Fibroblast of skin of right quadriceps (primary cell): ENCODE measurements at places on chromosomes 5 and 9.
A peak's percentile ranks its signal among the peaks of the same experiment; 100 is the strongest.

- no peak for DNase-seq
Measured at GRCh38 chr9:70374962-70375618, 39.4 kb downstream of the KLF9 start.

- peak; percentile 18 for DNase-seq
Measured at GRCh38 chr5:89236900-89237299, 353.9 kb upstream of the MEF2C start.

DNA sequence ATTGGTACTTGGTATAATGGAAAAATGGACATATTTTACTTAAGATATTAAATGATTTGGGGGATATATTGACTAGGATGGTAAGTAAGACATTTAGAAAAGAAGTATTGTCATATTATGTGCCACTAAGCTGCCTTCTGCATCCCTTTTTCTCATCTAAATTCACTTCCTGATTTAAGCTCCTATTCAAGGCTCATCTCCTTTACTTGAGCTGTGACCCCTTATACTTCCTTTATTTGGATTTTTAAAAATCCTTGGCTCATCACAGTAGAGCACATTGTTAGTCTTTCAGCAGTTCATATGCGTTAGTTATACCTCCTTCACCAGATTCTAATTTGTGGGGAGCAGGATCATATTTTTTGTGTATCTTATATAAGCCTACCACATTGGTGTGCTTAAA, 6.6 kb downstream of the COMMD10 start:
- no peak for DNase-seq

DNA sequence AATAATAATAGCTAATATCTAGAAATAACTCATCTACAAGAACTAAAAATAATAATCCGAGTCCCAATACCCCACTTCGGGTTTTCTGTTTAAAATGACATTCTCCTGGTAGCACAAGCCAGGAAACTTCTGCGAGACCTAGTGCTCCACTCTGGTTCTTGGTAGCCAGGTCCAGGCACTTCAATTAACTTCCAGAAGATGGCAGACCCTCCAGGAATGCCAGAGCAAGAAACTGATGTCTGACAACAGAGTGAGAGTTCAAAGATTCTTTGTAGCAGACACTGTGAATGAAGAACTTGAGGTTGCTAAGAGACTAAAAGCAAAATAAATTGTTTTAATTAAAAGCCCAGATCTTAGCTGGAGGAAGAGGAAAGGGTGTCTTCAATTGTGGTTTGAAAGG, 1963.3 kb upstream of the CDH9 start:
- DNase-seq: no peak

DNA sequence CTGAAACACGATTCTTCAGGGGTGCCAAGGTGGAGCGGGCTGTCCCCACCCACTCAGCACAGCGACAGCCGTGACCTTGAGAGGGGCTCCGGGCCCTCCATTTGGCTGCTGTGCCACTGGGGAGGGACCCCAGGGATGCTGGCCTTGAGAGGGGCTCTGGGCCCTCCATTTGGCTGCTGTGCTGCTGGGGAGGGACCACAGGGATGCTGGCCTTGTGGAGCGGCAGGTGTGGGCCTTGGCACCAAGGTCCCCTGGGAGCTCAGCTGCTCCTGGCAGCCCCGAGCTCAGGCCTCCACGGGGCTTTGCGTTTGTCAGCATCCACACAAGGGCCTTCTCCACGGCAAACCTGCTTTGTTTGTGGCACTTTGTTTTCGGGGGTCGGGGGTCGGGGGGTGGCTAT, 137.6 kb upstream of the LPCAT1 start:
- no peak for DNase-seq

DNA sequence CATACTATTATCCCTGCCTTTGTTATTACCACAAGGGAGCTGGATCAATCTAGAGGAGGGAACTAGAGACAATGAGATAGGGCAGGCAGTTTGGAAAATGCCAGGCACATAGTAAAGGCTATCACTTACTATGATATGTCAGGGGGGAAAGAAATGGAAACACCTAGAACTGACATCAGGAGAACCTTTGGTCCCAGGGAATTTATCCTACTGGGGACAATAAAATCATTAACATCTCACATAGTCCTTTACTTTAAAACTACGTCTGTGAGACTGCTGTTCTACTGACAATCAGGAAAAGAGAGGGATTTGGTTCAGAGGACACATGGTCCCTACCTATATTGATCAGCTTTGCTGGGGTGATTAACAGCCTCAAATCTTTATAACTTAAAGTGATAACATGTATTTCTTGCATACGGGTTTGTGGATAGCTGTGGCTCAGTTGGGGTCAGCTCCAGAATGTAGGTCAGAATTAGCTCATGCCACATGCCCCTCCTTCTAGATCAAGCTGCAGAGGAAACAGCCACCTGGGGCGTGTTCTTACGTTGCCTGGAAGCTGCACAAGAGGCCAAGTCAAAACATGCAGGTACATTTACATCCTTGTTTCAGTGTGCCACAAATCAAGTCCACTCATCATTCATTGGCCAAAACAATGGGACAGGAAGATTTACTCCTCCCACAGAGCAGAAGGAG, 43.9 kb upstream of the ALDOB start:
- DNase-seq: no peak

DNA sequence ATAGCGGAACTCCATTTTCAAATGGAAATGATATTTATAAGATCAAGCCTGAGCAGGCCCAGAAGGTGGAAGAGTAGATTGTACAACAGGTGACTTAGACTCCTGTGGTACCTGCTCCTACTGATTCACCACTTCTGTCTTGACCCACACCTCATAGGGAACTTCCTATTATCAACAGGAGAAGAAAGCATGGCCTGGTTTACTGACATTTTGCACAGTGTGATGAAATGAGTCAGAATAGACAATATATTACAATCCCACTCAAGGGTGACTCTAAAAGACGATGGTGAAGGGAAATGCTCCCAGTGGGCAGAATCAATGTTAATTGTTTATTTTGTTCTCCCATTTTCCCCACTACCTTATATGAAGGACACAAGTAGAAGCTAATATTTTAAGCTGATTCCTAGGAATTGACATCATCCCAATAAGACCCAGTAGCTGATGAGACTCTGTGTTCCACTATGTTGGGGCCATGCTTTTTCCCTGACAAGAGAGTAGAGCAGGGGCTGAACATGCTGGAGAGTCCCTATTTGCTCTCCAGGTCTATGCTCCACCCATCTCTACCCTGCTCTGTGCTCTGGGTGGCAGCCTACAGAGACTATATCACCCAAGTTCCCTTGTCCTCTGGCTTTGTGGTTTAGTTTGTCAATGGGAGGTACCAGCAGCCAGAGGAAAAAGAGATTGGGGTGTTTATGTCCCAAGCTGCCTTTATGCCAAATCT, 163.4 kb upstream of the FSTL4 start:
- no peak for DNase-seq

DNA sequence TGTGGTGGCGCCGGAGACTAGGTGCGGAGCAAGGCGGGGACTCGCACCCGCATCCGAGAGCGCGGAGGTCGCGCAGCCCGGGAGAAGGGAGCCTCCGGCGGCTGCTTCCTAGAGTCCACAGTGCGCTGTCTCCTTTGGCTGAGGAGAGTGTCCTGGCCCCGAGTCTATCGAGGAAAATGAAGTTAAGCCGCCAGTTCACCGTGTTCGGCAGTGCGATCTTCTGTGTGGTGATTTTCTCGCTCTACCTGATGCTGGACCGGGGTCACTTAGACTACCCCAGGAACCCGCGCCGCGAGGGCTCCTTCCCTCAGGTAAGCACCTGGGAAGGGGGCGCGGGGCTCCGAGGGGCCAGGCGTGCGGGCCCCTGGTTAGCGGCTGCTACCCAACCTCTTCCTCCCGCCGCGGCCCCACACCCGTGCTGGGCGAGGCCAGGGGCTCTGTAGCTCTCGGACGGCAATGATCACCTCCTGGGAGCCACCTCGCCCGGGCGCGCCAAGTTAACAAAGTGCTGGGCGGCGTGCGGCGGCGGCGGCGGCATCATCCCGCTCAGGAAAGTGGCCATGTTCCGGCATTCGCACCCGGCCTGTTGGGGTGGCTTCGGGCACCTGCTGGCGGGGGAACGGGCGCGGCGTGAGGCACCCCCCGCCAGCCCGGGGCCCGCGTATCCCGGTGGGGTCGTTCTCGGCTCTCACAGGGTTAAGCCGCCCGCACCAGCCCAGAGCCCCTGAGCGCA, 681 bp downstream of the MAN2A1 start:
- peak; percentile 33 for DNase-seq

GRCh38 chr9:20028849-20029231, 240.0 kb upstream of the SLC24A2 start:
- DNase-seq: no peak

DNA sequence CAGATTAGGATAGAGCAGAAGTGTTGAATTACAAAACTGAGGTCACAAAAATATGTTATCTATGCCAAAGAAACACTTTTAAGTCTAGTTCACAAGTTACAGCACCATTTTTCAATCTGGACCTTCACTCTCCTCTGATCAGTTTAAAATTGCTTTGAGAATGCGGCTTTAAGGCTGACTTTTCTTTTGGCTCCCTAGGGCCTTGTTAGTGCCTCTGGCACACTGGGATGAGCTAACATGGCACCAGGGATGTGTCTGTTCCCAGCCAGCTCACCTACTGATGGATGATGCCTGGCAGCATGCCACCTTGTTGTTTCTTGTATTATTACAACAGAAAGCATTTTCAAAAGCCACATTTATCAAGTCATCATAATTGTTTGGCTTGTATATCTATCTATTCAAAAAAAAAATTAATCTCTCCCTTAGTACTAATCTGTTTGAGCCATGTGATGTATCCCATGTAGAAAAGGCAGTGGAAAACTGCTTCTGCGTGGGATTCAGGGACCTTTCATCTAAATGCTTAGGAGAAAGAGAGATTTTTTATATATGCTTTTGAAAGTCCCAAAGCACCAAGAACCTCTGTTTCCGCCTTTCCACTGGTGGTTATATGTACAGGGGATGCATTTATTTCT, 46.6 kb downstream of the ADAMTSL1 start:
- DNase-seq: no peak

DNA sequence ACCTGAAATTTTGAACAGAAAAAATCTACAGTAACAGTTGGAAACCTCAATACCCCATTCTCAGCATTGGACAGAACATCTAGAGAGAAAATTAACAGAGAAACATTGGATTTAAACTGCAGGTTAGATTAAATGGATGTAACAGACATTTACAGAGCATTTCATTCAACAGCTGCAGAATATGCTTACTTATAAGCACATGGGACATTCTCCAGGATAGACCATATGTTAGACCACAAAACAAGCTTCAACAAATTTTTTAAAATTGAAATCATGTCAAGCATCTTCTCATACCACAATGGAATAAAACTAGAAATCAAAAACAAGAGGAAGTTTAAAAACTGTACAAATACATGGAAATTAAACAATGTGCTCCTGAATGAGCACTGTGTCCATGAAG, 316.3 kb downstream of the FAM170A start:
- DNase-seq: no peak

DNA sequence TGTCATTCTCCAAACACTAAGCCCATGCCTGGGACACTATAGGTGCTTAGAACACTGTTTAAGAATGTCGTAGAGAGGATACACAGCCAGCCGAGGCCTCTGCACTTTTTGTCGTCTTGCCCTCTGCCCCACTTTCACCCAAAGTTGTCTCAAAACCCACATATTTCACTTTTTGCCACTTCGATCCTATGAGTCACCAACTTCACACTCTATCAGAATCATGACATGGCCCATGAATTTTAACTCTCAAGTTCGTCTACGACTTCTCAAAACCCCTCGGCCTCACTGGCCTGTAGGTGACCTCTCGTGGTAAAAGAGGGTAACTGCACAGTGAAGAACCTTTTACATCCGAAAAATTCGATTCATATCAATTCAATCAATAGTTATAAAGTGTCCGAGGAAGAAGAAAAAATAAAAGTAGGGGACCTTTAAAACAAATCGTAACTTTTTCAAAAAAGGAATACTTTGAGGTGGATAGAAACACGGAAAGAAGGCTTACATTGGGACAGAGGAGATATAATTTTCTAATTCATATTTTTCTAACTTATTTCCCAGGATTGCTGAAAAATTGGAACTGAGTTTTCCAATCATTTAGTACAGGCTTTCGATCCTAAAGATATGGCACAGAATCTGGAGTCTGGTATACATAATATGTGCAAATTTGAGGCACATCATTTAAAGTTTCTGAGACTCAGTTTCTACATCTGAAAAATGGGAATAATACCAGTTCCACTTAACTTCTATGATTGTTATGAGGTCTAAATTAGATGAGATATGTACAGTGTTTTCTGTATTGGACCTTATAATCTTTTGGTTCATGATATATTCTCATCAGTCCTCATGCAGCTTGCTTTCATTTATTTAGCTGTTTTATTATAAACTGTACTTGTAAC, 122.6 kb downstream of the APBA1 start:
- DNase-seq: peak; percentile 58

DNA sequence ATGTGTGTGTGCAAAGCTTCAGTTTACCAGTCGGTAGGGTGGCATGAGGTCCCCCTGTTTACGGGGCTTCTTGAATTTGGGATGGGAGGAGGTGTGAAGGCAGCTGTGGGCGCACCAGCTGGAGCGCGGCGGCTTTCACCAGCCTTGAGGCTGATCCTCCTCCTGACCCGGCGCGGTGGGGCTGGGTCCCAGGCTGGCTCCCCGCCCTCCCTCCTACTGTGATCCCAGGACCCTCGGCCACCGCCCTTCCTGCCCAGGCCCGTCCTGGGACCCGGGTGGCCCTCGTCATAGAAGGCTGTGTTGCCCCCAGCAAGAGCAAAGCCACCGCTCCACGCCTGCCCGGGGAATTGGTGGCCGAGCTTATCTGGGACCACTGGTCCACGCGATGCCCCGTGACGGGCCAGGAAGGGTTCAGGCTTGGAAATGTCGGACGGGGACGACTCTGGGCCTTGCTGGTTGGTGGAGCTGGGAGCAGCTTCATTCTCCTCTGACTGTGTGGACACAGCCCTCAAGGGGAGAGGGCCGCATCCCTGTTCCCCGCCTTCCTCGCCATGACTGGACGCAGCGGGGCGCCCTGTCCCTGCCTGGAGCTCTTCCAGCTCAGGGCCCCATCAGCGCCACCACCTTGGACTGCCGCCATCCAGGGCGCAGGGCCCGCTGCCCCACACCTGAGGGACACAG, 271.1 kb upstream of the IRX1 start:
- no peak for DNase-seq

DNA sequence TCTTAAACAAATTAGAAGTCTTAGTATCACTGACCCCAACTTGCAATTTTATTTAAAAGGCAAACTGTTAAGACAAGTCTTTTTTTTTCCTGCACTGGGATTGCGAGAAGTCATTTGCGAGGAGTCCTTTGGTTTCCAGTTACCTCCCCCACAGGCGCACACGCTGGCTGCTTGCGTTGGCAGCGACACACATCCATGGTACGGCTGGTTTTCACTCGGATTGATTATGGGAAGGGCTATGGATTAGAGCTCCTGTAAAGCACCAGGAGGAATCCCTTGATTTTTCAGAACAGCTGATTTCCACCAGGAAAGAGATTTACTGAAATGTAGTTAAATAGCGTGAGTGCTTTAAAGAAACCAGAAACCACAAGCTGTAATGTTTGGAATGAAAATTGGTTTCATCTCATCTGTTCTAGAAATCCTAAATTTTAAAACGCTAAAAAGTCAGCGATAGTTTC, 737 bp downstream of the SLC1A3 start:
- DNase-seq: peak; percentile 62

DNA sequence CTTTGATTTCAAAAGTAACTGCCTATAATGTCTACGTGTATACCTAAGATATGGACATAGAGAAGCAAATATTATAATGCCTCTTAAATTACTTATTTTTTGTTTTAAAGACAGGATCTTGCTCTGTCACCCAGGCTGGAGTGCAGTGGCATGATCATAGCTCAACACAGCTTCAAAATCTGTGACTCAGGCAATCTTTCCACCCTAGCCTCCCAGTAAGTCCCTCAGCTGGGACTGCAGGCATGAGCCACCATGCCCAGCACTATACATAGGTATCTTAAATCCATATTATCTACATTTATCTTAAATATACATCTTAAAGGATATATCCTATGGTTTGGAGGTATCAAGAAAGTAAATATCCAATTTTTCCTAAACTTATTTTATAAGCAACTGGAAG, 261.2 kb downstream of the ARL15 start:
- peak; percentile 5 for DNase-seq
